ENCODE measurements at places on chromosomes 3 and 15.

GRCh38 chr15:60301024-60301423, 96.8 kb downstream of the ANXA2 start:
- no peak for DNase-seq

DNA sequence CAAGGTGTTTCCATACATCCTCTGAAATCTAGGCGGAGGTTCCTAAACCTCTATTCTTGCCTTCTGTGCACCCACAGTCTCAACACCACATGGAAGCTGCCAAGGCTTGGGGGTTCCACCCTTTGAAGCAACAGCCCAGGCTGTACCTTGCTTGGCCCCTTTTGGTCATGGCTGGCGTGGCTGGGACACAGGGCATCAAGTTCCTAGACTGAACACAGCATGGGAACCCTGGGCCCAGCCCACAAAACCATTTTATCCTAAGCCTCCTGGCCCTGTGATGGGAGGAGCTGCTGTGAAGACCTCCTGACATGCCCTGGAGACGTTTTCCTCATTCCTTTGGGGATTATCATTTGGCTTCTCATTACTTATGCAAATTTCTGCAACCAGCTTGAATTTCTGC, 739.0 kb upstream of the NECTIN3 start:
- no peak for DNase-seq

DNA sequence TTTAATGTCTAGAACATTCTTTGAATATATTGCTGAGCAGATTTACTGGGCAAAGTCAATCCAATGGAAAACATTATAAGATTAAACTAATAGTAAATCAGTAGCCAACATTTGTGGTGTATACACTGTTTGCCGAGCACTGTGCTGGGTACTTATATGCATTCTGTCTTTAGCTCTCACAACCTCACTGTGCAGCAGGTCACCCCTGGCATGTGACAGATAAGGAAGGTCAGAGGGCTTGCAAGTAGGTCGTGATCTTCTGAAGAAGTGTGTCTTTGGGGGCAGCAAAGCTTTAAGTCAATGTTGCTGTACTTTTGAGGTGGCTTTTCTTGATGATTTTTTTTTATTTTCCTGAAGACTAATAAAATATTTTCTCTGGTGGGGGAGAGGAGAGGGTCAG, 62.2 kb downstream of the TCAIM start:
- DNase-seq, result no peak

DNA sequence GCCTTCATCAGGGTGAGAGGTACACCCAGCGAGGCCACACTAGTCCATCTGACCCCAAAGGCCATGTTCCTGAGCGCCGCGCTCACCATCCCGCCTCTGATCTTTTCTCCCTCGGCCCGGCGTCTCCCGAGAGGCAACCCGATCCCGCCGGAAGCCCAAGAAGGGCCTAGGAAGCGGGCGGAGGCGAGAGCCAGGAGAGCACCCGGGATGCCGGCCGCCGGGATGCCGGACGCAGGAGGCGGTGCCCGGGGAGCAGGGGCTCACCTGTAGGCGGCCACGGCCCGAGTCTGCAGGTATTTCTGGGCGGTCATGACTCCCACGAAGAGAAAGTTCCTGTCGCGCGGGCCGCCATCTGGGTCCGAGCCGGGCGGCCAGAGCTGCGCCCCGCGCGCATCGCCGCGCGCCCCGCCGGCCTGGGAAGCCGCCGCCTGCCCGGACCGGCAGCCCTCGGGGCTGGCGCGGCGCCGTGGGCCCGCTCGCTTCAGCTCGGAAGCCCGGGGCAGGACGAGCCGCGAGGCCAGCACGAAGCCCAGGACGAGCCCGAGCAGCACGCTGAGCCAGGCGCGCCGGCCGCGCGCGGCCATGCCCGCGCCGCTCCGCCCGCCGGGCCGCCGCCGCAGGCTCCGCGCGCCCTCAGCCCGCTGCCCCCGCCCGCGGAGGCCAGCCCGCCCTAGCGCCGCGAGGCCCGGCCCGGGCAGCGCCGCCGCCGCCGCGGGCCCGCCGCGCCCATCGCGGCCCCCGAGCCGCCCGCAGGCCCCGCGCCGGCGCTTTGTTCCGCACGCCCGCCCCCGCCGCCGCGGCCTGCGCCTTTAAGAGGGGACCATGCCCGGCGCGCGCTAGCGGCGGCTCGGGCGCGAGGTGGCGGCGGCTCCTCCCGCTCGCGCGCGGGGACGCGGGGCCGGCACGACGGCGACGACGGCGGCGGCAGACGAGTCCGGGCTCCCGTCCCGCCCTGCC, 697 bp downstream of the CHSY1 start:
- DNase-seq, result no peak

- DNase-seq, result no peak
Measured at GRCh38 chr3:147267434-147267833, 138.9 kb downstream of the ZIC4 start.

DNA sequence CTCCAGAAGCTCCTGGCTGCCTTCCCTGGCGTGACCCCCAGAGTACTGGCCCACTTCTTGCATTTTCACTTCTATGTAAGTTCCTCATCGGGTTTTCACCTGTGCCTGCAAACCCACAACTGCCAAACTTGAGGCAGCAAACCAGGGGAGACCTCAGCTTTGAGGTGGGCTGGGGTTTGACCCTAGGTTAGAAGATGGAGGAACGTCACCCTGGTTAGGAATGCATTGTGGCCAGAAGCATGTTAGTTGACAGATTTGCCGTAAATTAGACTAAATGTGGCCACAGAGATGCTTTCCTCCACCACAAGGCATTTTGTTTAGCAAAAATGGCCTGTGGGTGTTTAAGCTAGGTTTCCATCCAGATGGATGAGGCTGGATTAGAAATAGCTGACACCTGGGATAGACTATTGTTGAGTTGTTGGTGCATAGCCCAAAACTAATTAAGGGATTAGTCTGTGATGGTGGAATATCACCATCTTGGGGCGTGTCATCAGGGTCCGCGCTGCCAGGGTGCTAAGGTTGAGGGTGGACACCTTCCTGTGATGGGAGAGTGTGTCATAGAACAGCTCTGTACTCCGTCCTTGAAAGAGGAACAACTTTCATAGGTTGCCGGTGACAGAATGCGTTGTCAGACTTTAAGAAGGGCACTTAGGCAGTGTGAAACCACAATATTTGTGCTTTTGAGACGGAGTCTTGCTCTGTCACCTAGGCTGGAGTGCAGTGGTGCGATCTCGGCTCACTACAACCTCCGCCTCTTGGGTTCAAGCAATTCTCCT, 3.6 kb downstream of the NISCH start:
- no peak for DNase-seq

- no peak for DNase-seq
Measured at GRCh38 chr15:58495891-58496408, 64.2 kb downstream of the LIPC start.
